Lung (tissue), 17 donors: ENCODE measurements at places on chromosomes 5 and 9. TPM values are rescaled to one million over a fixed set of nuclear protein-coding genes. Genes with fewer than 3 reads are reported as not detected.

The GAS1 gene
- total RNA-seq: 13.5 TPM

GRCh38 chr5:91850031-91850430, 466.9 kb upstream of the ARRDC3 start:
- no peaks in the 10 kb centered on the region for H3K4me1 ChIP-seq
- no peak overlapping the region for H3K4me3 ChIP-seq
- H3K36me3 ChIP-seq: no peaks in the 10 kb centered on the region

- no peaks in the 10 kb centered on the region for H3K27me3 ChIP-seq
- no peak overlapping the region for H3K4me3 ChIP-seq
- H3K36me3 ChIP-seq: no peaks in the 10 kb centered on the region
- no peak for DNase-seq
- no peak overlapping the region for H3K27ac ChIP-seq
Observed at GRCh38 chr5:97107318-97107717, 35.1 kb downstream of the LIX1 start.

DNA sequence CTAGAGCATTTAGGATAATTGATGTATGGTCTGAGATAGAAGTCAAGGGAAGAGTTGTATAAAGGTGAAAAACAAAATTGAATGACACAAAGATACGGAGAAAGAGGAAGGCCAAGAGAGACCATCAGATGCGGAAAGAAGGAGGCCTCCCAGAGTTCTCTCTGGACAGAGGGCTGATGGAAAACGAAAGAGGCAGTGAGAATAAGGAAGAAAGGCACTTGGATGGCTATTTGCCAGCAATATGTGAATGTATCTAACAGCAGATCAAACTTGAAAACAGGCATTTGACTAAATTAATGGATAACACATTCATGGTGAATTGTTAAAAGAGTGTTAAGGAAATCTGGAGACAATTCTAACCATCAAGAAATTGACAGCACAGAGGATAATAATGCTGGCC, 2.4 kb upstream of the DOCK8 start:
- no peaks in the 10 kb centered on the region for H3K36me3 ChIP-seq
- H3K27ac ChIP-seq: no peak overlapping the region
- H3K4me3 ChIP-seq: no peak overlapping the region
- H3K27me3 ChIP-seq: no peaks in the 10 kb centered on the region
- H3K4me1 ChIP-seq: no peaks in the 10 kb centered on the region

The LHX3 gene
- not detected for total RNA-seq

GRCh38 chr5:10106806-10107205, 142.9 kb downstream of the ATPSCKMT start:
- no peaks in the 10 kb centered on the region for H3K27me3 ChIP-seq
- H3K4me3 ChIP-seq: no peak overlapping the region
- no peak for DNase-seq
- no peaks in the 10 kb centered on the region for H3K4me1 ChIP-seq

DNA sequence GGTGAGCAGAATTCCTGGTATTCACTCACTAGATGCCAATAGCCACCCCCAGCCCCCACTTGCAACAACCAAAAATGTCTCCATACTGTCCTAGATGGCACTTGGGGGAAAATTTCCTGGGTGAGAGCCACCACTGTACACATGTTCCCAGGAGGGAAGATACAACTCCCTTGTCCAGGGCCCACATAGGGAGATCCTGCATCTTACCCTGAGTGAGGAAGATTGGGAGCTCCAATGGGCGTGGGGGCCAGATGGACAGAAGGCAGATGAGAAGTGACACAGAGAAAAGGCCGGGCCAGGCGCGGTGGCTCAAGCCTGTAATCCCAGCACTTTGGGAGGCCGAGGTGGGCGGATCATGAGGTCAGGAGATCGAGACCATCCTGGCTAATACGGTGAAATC, 12.3 kb upstream of the IPPK start:
- no peaks in the 10 kb centered on the region for H3K36me3 ChIP-seq
- no peak overlapping the region for H3K4me3 ChIP-seq
- no peak overlapping the region for H3K27ac ChIP-seq
- no peaks in the 10 kb centered on the region for H3K27me3 ChIP-seq
- no peaks in the 10 kb centered on the region for H3K4me1 ChIP-seq

GRCh38 chr9:133227242-133227860, 18.3 kb upstream of the OBP2B start:
- H3K4me1 ChIP-seq: no peaks in the 10 kb centered on the region
- H3K27ac ChIP-seq: no peak overlapping the region
- DNase-seq: no peak
- H3K36me3 ChIP-seq: no peaks in the 10 kb centered on the region
- H3K4me3 ChIP-seq: no peak overlapping the region

GRCh38 chr9:121353241-121354061, 16.6 kb downstream of the STOM start:
- no peaks in the 10 kb centered on the region for H3K27me3 ChIP-seq
- peaks cover 18% of the 10 kb centered on the region for H3K36me3 ChIP-seq
- no peak for DNase-seq
- peak overlapping the region; percentile 74 for H3K27ac ChIP-seq

The THBS4 gene
- total RNA-seq: 4.2 TPM

The GOLM1 gene
- 42.3 TPM for total RNA-seq

The FOXI1 gene
- not detected for total RNA-seq

- no peak for DNase-seq
- no peaks in the 10 kb centered on the region for H3K36me3 ChIP-seq
- H3K27ac ChIP-seq: no peak overlapping the region
- H3K27me3 ChIP-seq: no peaks in the 10 kb centered on the region
- no peaks in the 10 kb centered on the region for H3K4me1 ChIP-seq
Observed at GRCh38 chr5:95241161-95241560, 43.7 kb downstream of the MCTP1 start.

DNA sequence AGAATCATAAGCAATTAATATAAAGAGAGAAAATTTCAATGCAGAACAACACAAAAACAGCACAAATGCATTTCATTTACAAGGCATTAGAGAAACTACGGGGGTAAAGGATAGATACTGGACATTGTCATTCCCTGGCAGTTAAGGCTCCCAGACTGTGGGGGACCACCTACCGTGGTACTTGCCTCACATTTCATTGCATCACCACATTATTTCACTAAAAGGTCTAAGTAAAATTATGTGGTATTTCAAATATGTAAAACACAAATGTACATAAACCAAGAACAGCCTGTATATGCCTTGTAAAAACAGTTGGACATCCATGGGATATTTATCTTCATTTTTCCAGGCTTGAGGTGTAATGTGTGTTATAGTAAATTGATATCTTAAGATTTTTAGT, 571.2 kb upstream of the ZNF462 start:
- no peaks in the 10 kb centered on the region for H3K4me1 ChIP-seq
- no peaks in the 10 kb centered on the region for H3K27me3 ChIP-seq
- H3K36me3 ChIP-seq: no peaks in the 10 kb centered on the region
- no peak for DNase-seq
- H3K4me3 ChIP-seq: no peak overlapping the region
- no peak overlapping the region for H3K27ac ChIP-seq

DNA sequence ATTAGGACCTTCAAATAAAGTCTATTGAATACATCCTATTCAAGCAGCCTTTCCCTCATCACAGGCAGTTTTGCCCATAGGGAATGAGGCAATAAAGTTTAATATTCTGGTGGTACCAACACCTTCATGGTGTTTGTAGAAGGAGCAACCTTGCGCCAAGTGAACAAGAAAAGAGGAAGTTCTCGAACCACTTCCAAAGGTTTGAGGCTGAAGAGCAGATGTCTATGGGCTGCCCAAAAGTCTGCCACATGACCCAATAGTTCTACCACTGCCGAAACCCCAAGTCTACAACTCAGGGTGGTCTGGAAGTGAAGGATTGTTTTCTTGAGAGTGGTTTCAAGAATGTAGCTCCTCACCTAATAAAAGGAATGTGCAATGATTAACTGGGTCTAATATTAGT, 123.1 kb downstream of the NPR3 start:
- H3K27ac ChIP-seq: no peak overlapping the region
- no peaks in the 10 kb centered on the region for H3K36me3 ChIP-seq
- no peak for DNase-seq
- no peak overlapping the region for H3K4me3 ChIP-seq
- no peaks in the 10 kb centered on the region for H3K4me1 ChIP-seq

The SLC34A3 gene
- total RNA-seq: not detected

DNA sequence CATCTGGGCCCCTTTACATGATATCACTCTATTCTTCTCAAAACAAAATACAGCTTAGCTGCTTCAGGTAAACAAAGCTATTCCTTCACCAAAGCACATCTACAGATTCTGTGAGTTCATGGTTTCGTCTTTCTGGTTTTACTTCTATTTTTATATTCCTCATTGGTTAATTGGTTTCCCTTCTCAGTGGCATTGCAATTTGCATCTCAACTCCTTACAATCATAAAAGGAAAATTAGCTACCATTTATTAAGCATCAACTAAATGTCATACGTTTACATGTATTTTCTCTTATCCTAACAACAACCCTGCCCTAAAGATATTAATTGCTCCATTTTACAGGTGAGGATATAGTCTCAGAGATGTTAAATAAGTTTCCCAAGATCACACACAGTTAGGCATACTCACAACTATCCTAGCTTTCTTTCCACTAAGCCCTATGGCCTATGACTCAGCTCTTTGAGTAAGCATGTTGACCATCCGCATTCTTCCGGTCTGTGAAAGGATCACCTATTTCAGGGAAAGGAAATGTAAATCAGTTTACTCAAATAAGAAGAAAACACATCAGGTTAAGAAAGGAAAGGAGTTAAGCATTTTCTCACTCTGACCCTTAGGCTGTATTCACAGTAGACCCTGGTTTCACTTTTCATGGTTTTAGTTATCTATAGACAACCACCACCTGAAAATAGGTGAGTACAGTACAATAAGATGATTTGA, 146.1 kb downstream of the CAAP1 start:
- no peaks in the 10 kb centered on the region for H3K36me3 ChIP-seq
- no peak for DNase-seq
- H3K27me3 ChIP-seq: no peaks in the 10 kb centered on the region
- no peak overlapping the region for H3K4me3 ChIP-seq
- H3K4me1 ChIP-seq: no peaks in the 10 kb centered on the region

DNA sequence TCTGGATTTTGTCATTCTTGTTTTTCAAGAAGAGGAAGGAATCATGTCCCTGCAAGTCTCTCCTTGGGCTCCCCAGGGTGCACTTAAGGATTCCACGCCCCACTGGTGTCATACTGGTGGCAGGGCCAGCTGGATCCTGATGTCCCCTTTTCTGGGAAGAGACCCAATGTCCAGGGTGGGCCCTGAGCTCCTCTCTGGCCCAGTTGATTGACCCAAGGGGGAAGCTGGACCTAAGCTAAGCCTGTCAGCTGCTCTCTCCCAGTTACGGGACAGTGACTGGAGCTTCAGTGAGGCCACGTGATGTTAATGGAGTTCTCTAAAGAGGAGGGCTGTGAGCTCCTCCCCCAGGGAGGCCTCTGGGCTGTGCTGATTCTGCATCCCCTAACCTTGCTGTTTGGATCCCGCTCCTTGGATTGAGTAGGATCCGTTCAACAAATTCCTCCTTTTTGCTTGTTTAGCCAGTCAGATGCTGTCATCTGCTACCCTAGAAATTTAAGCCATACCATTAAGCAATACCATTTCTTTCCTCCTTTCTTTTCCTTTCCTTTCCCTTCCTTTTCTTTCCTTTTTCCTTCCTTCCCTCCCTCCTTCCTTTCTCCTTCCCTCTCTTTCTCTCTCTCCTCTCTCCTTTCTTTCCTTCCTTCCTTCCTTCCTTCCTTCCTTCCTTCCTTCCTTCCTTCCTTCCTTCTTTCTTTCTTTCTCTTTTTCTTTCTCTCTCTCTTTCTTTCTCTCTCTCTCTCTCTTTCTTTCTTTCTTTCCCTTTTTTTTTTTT, 17.2 kb downstream of the NKX2-5 start:
- no peak overlapping the region for H3K4me3 ChIP-seq
- no peaks in the 10 kb centered on the region for H3K36me3 ChIP-seq
- H3K27me3 ChIP-seq: no peaks in the 10 kb centered on the region

GRCh38 chr5:67971971-67972821, 243.4 kb upstream of the PIK3R1 start:
- H3K4me3 ChIP-seq: no peak overlapping the region
- DNase-seq: peak; percentile 82
- peak overlapping the region; percentile 2 for H3K27ac ChIP-seq

GRCh38 chr9:128747241-128747640, 23.3 kb upstream of the ZDHHC12 start:
- H3K4me3 ChIP-seq: no peak overlapping the region
- no peak for DNase-seq
- H3K4me1 ChIP-seq: no peaks in the 10 kb centered on the region
- peaks cover 1% of the 10 kb centered on the region for H3K36me3 ChIP-seq
- no peak overlapping the region for H3K27ac ChIP-seq
- no peaks in the 10 kb centered on the region for H3K27me3 ChIP-seq

- H3K27ac ChIP-seq: no peak overlapping the region
- H3K4me1 ChIP-seq: peaks cover 15% of the 10 kb centered on the region
- DNase-seq: peak; percentile 26
- H3K4me3 ChIP-seq: no peak overlapping the region
- H3K27me3 ChIP-seq: no peaks in the 10 kb centered on the region
- H3K36me3 ChIP-seq: no peaks in the 10 kb centered on the region
Observed at GRCh38 chr5:38607930-38608564, 51.6 kb upstream of the LIFR start.

DNA sequence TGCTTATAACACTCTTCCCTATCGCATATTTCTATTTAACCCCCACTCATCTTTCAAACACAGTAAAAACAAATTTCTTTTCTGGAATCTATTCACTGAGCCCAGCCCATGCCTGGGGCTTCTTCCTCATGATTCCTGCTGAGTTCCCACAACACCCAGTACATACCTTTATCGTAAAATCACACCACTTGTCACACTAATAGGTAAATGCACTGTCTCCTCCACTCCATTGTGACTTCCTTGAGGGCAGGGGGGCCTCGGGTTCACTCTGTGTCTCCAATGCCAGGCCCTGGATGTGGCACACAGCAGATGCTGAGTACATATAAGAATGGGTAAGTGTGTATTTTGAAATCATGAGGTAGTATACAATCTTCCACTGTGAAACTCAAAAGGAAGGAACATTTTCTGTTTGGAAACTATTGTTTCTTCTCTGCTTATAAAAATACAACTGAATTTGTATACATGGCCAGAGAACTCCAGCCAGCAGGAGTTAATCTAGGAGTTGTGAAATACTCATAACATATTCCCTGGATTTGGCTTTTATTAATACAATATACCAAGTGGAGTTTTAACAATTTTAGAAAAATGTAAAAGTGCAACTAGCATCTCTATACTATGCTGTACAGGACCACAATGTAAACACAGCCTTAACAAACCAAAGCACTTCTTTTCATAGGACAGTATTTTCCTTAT, 7.2 kb downstream of the PLK2 start:
- peaks cover 14% of the 10 kb centered on the region for H3K36me3 ChIP-seq
- peaks cover 36% of the 10 kb centered on the region for H3K4me1 ChIP-seq
- no peak overlapping the region for H3K4me3 ChIP-seq
- DNase-seq: peak; percentile 43

GRCh38 chr5:40834391-40834848, 602 bp downstream of the RPL37 start:
- peaks cover 44% of the 10 kb centered on the region for H3K36me3 ChIP-seq
- no peaks in the 10 kb centered on the region for H3K27me3 ChIP-seq
- DNase-seq: peak; percentile 62
- no peaks in the 10 kb centered on the region for H3K4me1 ChIP-seq
- H3K27ac ChIP-seq: peak overlapping the region; percentile 93
- H3K4me3 ChIP-seq: peak overlapping the region; percentile 86

GRCh38 chr9:34379334-34380033, 2.8 kb upstream of the MYORG start:
- no peaks in the 10 kb centered on the region for H3K36me3 ChIP-seq
- peaks cover 2% of the 10 kb centered on the region for H3K4me1 ChIP-seq
- no peak overlapping the region for H3K27ac ChIP-seq

The TBCA gene
- total RNA-seq: 122 TPM

GRCh38 chr9:126700903-126701812, 87.4 kb downstream of the LMX1B start:
- no peaks in the 10 kb centered on the region for H3K36me3 ChIP-seq
- no peak for DNase-seq
- H3K27me3 ChIP-seq: peaks cover 6% of the 10 kb centered on the region
- no peak overlapping the region for H3K4me3 ChIP-seq
- no peaks in the 10 kb centered on the region for H3K4me1 ChIP-seq
